Stimulated activated CD8-positive, alpha-beta memory T cell treated with anti-CD3 and anti-CD28 coated beads, Interleukin-4, amount 100 ng/mL, for 1 hour (primary cell): ENCODE measurements at places on chromosomes 16 and 17.

DNA sequence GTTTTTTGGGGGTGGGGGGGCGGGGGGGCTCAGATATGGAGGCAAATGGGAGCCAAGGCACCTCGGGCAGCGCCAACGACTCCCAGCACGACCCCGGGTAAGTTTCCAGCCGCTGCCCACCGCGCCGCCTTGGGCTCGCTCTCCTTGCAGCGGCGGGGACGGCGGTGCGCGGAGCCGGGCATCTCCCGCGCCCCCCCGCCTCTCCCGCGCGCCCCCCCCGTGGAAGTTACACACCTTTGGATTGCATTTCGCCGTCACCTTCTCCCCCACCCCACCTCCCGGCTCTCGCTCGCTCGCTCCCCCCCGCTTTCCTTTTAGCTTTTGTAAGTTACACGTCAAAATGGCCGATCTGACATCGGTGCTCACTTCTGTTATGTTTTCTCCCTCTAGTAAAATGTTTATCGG lies 387 bp downstream of the MSI2 start:
- DNase-seq, result no peak

GRCh38 chr16:85195900-85196772 lies 83.9 kb upstream of the CIBAR2 start:
- DNase-seq, result no peak

GRCh38 chr16:12425134-12425941 lies 378.3 kb downstream of the CPPED1 start:
- no peak for DNase-seq

- DNase-seq, result no peak
These were observed 15.7 kb downstream of the BCAR1 start for GRCh38 chr16:75235721-75236193.

DNA sequence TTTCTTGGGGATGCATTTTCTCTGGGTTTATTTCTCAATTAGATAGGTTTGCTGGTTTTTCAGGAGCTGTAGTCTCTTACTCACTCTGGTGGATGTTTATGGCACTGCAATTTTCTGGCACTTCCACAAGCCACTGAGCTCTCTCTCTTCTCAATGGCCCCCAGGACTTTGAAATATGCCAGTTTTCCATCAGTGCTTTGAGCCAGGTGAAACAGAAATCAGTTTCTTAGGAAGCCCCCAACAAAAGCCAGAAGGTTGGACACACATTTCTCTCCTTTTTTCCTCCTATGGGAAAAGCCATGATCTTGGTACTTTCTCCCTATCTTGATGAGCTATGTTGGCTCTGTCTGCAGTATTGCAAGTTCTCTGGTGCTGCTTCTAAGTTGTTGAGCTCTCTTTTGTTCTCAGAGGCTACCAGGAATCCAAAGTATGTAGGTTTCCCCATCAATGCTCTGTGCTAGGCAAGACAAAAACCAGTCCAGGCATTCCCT lies 90.7 kb upstream of the SMIM36 start:
- no peak for DNase-seq
